ENCODE measurements at places on chromosomes 2 and 18.

DNA sequence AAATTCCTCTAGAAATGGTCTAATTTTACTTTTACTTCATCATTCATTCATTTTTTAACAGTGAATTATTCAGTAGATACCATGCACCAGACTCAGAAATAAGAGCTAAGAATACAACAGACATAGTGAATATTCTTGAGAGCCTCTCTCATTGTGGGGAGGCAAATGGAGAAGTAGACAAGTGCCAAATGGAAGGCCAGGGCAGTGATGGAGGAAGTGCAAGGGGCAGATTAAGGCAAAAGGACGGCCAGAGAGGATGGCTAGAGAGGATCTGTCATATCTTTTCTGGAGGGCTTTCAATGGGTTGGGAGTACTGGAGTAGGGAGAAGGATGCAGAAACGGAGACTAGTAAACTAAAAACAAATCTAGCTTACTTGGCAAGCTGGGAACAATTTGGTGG lies 19.0 kb upstream of the RMDN2 start:
- DNase-seq: no peak

DNA sequence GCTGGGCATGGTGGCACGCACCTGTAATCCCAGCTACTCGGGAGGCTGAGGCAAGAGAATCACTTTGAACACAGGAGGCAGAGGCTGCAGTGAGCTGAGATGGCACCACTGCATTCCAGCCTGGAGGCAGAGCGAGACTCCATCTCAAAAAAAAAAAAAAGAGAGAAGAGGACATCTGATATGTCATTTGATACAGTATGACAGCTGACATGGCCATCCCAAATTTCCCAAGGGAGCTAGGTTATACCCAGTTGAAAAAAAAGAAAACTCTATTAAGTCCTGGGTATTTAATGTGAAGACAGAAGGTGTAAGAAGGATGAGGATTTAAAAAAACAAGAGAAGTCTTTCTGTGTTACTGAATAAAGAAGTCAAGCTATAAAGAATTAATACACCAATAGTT lies 23.3 kb downstream of the CLASP1 start:
- DNase-seq: no peak

DNA sequence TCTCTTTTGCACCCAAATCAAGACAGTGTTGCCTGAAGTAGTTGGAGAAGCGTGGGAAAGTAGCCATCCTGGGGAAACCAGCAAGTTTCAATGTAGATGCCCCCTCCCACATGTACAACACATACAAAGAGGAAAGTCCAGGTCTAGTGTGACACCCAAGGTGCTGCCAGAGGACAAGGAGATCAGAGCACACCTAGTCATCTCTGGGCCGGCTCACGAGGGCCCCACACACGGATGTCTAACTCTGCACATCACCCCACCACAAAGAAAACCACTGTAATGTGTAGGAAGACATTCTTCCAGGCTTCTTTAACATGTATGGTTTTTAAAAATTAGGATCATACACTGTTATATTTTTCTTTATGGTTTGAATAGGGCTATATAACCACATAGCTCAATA lies 21.6 kb downstream of the PARD6G start:
- no peak for DNase-seq

DNA sequence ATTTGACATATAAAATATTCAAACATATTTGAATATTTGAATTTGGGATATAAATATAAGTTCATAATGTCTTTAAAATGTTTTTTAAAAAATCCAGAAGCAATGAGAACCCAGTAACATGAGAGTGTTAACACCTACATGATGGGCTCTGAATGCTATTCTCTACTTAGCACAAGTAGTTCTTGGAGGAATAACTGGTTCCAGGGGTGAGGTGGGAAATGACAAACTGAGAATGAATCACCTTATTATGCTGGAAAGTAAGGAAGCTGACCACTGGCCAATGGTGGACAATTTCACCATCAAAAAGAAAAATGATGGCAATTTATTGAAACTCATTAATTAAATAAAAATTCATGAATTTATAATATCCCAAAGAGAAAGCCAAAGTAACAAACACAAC lies 79.6 kb upstream of the NABP1 start:
- DNase-seq: no peak

DNA sequence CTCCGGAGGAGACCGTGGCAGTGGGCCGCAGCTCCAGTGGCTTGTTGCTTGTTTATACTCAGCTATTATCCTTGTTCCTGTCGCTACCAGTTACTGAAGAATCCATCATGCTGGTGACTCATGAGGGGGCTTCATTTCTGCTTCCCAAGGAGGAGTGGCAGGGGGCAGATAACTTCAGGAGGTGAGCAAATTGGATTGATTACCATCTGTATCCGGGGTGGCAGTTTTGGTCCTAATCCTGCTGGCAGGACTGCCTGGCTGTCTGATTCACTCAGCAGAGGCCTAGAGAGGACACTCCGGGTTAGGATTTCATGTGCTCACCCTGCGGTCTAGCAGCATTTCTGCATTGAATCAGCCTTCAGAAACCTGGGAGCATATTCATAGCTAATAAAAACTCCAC lies 230.0 kb downstream of the ACTR3 start:
- no peak for DNase-seq

DNA sequence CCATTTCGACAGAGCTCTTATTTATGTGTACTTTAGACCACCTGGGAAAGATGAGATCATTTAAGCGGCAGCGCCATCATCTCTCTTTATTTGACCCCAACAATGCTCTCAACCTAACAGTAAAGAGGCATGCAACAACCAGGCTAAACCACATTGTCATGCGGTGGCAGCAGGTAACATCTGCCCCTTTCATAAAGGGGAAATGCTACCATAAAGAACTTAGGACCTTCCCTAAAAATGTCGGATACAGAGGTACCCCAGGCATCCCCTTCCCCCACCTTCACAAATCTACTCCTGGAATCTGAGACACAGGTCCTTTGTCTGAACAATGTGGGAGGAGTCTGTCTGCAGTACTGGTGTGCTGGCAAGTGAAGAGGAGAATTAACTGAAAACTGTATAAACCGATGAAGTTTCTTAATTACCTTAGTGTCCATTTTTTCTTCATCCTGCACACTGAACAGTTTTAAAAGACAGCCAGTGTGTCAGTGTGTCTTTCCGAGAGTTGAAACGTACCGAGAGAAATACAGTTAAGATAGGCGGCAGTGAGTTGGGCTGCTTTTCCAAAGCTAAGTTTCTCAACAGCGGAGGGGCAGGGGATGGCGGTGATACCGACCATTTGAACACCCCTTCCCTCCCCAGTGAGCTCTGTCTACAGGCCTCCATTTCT lies 1.9 kb downstream of the MEX3C start:
- peak; percentile 32 for DNase-seq

DNA sequence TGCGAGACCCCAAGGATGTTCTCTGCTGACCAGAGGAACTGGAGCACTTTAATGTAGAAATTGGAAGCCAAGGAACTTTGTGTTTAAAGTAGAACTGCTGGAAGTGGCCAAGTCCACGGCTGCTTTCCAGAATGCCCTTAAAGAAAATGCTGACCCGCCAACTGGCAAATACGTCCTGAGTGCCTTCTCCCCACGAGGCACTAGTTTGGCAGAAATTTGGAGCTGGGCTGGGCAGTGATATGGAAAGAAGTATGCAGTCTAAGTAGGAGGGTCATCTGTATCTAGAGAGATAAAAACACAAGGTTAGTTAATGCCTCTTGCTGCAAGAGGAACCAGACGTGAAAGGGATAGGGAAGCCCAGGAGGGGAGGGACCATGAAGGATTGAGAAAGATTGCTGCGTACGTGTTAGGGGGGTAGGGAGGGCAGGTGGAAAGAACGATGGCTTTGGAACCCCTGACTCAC lies 59.3 kb upstream of the RFX8 start:
- no peak for DNase-seq

DNA sequence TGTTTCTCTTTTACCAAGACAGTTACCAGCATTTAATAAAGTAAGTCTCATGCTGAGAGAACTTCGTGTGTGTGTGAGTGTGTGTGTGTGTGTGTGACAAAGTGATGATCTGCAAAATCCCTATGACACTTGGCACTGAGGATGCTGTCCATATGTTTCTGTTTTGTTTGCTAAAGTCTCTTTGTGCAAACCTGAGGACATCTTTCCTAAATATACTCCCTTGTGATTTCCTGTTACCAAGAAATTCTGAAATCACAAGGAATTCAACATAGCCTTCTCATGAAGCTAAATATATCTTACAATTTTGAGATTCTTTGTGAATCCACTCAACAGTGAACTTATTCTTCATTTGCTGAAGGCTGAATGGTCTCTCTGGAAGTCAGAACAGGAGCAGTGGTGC lies 1359.7 kb upstream of the NRXN1 start:
- DNase-seq: no peak

GRCh38 chr2:38263293-38263692 lies 113.8 kb downstream of the ATL2 start:
- no peak for DNase-seq

- no peak for DNase-seq
Observed at GRCh38 chr18:42045346-42045745, 90.3 kb downstream of the PIK3C3 start.

DNA sequence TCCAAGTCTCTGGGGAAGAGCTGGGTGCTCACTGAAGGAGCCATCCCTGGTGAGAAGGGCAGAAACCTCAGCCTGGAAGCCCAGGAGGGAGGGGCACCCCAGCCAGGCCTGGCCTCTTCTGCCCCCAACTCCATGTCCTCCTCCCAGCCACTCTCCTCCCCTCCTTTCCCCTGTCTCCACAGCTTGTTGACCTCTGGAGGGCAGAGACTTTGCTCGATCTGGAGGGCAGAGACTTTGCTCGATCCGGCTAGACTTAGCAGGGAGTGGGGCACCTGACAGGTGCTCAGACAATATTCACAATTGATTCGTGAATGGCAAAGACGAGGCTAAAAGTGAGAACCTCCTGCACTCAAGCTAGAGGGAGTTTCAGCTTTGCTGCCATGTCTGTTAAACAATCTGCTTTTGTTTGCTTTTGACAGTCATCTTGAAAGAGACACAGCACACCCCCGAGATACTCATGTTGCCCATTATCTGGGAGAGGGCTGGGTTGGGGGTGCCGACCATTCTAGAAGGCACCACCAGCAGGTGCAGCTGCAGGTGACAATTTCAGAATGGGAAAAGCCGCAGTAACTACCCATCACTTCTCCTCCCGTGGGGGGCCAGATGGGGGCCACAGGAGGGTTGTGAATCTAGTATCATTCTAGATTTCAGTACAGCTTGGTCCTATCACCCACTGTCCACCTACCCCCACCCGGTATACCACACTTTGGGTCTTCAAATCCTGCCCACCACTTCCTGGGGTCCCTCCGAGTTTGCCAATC lies 54.8 kb downstream of the DNMT3A start:
- no peak for DNase-seq

GRCh38 chr18:70455731-70456130 lies 166.9 kb downstream of the SOCS6 start:
- no peak for DNase-seq

GRCh38 chr2:138708682-138709241 lies 71.4 kb downstream of the NXPH2 start:
- DNase-seq: no peak

- DNase-seq: no peak
Observed at GRCh38 chr2:219406861-219407230, 11.3 kb upstream of the DES start.

DNA sequence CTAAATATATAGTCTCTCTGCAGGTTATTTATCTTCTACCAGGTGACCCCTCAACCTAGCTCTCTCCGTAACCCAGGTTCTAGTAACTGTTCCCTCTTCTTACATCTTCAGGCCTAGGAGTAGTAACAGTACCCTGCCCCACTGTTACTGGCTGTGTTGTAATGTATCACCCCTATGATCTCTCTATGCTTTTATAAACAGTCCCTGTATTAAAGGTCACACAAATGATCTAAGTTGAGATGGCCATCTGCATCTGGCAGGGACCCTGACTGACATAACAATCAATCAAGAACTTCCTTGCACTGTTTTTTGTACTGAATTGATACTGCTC lies 219.7 kb upstream of the STK17B start:
- DNase-seq: no peak

- no peak for DNase-seq
Observed at GRCh38 chr18:23693846-23694245, 4.6 kb downstream of the LAMA3 start.

DNA sequence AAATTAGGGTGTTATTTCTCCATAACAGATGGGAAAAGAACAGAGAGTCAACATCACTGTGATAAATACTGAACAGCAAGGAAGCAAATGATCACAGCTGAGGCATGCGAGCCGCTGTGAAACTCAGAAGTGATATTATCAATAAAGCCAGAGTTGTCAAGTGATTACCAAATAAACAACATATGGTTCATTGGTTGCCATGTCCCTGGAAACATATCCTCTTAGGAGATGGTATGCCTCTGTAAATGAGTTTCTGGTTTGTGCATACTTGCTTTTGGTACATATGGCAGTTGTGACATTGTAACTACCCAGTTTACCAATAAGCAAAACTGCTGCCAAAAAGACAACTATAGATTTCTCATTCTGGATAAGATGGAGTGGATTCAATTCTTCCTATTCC lies 23.8 kb downstream of the RAPGEF4 start:
- DNase-seq: no peak

DNA sequence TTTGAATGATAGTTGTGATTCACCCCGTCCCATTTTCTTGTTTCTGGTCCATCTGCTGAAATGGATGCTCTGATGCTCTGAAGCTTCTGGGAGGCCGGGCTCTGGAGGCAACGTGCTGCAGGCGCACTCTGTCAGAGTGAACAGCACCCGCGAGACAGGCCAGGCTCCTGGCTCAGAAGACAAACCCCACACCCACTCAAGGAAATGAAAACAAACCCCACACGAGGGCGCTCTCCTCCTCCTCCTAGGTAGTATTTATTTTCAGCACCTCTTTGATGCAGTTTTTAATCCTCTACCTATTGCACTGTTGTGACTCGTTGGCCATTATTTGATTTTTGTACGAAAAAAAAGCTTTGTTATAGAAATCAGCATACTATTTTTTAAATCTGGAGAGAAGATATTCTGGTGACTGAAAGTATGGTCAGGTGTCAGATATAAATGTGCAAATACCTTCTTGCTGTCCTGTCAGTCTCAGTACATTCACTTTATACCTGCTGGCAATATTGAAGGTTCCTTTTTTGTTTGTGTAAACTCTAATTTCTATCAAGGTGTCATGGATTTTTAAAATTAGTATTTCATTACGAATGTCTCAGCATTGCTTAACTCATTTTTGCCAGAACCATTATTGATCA lies 10.3 kb upstream of the CHST10 start:
- peak; percentile 74 for DNase-seq

GRCh38 chr2:205352593-205352992 lies 329.7 kb upstream of the NRP2 start:
- DNase-seq: no peak

GRCh38 chr2:31202833-31203232 lies 14.5 kb downstream of the CAPN14 start:
- no peak for DNase-seq

- DNase-seq: no peak
Observed at GRCh38 chr2:9403924-9404323, 19.4 kb downstream of the ITGB1BP1 start.

- DNase-seq: no peak
Observed at GRCh38 chr2:170862286-170862902, 45.7 kb downstream of the GAD1 start.

Data from stimulated activated naive CD8-positive, alpha-beta T cell treated with anti-CD3 and anti-CD28 coated beads, Interleukin-15, Interleukin-2, amounts not matched to agents 100 U/mL and 50 U/mL, for 24 hours (primary cell).